Stimulated activated CD4-positive, alpha-beta T cell treated with anti-CD3 and anti-CD28 coated beads, Interleukin-15, amount 100 ng/mL, for 1 hour (primary cell): ENCODE measurements at places on chromosomes 6 and 20.

- DNase-seq, result no peak
These were observed 9.9 kb upstream of the BAK1 start for GRCh38 chr6:33589731-33590530.

- DNase-seq, result no peak
These were observed 347.1 kb downstream of the ZFAND3 start for GRCh38 chr6:38166411-38167240.

- DNase-seq, result no peak
These were observed 88.8 kb downstream of the TAF4 start for GRCh38 chr20:61976644-61977418.

GRCh38 chr20:29878777-29879442, 1378.6 kb upstream of the DEFB115 start:
- DNase-seq, result no peak

- no peak for DNase-seq
These were observed 6.6 kb upstream of the ZNF831 start for GRCh38 chr20:59157064-59157463.

- no peak for DNase-seq
These were observed 9.4 kb upstream of the GATA5 start for GRCh38 chr20:62485062-62485700.

GRCh38 chr6:42834056-42834455, 45.4 kb upstream of the RPL7L1 start:
- no peak for DNase-seq

DNA sequence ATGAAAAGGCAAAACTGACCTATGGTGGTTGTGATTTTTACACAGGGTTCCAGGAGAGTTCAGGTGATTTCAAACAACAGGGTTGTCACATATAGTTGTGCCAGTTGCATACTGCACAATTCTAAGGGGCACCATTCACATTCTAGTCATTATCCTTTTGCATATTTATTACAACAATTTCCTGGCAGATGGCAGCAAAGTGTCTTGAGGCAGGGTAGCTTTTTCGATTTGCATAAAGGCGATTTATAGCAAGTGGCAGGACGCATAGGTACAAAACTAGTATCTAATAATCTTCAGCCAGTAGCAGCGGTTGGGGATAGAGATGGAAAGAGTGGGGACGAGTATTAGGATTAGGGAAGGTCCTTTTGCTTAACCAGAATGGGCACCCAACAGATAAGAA, 46.5 kb upstream of the TRAF3IP2 start:
- no peak for DNase-seq

DNA sequence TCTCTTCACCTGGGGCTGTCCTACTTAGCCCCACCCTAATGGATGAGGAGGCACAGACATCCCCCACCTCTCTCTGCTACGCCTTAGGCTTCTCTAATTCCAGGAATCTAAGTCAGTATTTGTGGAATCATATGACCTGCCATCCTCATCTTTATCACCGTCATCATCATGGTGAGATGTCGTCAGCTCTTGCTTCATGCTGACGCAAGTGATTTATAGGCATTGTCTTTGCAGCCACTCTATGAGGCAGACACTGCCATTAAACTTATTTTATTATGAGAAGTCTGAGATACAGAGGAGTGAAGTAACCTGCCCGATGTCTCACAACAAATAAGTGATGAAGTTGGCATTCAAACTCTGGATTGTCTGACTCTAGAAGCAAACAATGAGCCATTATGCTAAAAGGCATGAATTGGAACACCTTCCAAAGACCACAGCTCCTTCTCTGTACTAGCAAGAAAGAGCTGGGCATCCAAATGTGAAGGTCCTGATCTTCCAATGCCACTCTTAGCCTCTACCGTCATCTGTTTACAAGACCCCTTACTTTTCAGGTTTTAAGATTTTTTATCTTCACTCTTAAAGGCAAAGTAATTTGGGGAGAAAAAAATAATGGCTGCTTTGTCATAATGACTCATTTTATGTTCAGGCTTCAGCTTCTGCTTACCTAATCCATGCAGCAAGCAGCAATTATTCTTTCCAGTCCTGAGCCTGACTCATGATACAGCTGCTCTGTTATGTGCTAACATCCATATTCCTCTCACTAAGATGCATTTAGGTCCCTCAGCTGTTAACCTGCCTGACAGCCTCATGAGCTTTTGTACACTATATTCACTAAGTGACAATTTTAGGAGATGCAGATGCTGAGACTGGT, 113.7 kb upstream of the BCLAF1 start:
- DNase-seq, result no peak

DNA sequence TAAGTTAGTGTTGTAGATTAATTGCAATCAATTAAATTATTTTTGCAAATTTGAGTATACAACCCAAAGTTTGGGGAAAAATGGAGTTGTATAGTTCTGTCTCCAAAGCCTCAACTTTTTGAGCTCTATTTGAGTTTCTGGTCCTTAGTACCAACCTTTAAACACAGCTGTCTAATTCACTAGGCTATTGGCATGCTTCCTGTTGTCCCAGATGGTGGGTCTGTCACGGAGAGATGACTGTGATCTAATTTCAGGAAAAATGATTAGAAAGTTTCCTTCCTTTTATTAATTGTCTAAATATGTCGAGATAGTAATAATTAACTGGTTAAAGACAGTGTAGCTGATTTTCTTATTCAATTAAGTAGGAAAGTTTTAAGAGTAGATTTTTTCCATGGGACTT, 109.6 kb downstream of the SCAF8 start:
- no peak for DNase-seq

GRCh38 chr6:158464483-158464882, 95.4 kb upstream of the TMEM181 start:
- no peak for DNase-seq

- DNase-seq, result no peak
These were observed 124.4 kb upstream of the EDN1 start for GRCh38 chr6:12165722-12166280.

DNA sequence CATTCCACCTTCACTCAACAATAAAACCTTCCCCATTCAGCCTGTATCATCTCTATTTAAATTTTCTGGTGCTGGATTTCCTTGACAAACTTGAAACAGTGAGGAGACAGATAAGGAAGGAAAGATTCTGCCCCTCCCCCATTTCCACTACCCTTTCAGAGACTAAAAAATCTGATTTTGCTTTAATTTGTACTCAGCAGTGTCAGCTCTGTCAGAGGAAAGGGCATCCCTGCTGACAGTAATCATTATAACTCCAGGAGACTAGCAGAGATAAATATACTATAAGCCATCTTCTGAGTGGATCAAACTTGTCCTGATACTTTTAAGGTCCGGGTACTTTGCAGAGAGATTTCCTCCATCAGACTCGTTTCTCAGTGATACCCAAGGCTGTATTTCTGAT, 155.6 kb downstream of the SAMD5 start:
- no peak for DNase-seq

DNA sequence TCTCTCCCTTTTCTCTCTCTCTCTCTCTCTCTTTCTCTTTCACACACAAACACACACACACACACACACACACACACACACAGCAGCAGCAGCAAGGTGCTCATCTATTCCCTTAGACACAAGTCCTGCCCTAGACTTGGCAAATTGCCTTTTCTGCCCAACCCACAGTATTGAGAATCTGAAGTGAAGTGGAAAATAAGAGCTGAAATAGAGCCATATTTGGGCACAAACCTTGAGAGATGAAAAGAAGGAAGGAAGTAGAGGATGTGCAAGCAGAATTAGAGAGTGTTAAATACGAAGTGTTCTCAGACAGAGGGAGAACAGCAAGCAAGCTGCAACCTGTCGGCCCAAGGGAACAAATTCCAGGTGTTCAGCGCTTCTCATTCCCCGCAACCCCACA, 557.5 kb upstream of the NOX3 start:
- DNase-seq, result no peak

DNA sequence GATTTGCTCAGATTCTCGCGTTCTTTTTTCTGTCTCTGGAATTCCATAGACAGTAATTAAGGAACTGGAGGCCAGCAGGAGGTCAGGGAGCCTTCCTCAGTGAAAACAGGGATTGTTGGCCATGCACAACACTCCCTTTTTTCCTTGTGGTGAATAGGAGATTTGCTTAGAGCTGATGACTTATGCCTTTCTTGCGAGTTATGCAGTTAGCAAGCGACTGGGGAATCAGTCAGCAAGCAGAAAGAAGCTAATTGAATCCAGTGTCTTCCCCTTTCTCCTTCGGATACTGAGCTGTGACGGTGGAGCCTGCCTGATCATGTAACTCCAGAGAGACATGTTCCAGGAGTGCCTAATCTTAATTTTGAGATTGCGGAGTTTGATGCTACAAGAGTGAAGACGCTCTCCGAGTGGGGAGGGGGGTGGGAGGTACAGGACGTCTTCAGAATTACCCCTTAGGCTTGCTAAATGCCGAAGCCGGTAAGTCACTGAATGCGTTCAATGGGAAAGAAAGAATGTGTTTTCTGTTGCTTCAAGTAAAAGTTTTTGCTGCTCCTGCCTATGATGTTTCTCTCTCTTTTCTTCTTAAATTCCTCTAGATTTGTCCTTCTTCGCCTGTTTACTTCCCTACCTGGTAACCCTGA, 165.9 kb downstream of the SASH1 start:
- no peak for DNase-seq

DNA sequence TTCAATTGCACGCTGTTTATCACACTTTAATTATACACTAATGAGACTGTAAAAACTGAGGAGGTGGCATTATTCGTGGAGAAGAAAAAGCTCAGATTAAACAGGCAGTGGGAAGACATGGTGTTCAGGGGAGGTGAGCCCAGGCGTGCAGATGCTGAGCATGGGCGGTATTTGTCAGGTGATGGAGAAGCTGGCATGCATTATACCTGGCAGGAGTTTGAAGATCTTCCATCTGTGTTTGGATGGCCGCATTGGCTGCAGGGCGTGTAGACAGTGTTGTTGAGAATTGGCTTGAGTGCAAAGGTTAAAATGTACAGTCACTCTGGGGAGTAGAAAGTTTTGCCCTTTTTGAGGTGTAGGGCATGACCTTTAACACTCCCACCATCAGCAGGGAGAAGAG, 213.8 kb downstream of the ERMARD start:
- DNase-seq, result no peak

GRCh38 chr6:31597006-31597405, 4.2 kb upstream of the NCR3 start:
- no peak for DNase-seq

- no peak for DNase-seq
These were observed 130.6 kb upstream of the C6orf118 start for GRCh38 chr6:165439928-165440554.

DNA sequence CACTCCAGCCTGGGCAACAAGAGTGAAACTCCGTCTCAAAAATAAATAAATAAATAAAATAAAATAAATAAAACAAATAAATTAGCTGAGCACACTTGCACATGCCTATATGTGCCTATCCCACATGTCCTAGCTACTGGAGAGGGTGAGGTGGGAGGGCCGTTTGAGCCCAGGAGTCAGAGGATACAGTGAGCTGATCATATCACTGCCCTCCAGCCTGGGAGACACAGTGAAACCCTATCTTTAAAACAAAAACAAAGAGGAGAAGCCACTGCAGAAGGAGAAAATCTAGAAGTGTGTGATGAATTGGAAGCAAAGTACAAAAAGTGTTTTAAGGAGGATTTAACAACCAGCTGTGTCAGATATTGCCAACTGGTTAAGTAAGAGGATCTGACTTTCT, 728.4 kb downstream of the PTPRT start:
- DNase-seq, result no peak

DNA sequence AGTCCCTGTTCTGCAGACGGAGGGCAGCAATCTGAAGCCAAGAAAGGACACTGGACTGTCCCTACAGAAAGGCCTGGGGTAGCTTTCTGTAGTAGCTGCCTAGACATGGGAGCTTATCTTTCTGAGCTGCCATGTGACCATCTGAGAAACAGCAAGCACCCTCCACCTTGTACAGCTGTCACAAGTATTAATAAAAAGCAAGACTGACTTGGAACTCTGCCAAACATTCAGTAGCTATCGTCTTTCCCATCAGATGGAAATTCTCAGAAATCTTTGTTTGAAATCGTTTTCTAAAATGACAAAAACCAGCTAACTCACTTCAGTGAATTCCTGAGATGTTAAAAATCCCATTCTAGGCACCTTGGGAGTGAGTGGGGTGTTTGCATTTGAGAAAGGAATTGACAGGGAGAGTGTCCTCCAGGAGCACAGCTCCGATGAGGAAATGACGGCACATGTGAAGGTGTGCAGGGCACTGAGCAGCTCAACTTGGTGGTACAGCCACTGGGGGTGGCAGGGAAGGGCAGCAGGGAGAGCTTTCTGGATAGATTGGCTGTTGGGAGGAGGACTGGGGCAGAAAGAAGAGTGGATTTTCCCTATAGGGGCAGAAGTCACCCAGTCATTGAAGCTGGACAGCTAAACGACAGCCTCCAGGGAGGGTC, 24.5 kb downstream of the ACSS1 start:
- no peak for DNase-seq

DNA sequence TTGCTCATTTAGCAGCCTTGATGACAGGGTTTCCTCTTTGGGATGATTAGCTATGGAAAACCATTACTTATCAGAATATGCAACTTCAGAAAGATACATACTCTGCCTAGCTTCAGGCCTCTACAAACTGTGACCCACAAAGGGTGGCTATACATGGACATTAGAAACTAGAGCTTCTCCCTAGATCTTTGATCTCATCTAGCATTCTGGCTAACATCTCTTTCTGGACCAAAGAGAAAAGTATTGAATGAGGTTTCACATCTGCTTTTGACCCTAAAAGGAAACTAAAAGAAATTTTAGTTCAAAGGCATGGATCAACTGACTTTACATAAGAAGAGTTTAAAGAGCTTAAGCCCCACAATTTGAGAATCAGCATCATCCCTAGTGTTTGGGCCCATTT, 12.4 kb upstream of the HMGN3 start:
- no peak for DNase-seq

DNA sequence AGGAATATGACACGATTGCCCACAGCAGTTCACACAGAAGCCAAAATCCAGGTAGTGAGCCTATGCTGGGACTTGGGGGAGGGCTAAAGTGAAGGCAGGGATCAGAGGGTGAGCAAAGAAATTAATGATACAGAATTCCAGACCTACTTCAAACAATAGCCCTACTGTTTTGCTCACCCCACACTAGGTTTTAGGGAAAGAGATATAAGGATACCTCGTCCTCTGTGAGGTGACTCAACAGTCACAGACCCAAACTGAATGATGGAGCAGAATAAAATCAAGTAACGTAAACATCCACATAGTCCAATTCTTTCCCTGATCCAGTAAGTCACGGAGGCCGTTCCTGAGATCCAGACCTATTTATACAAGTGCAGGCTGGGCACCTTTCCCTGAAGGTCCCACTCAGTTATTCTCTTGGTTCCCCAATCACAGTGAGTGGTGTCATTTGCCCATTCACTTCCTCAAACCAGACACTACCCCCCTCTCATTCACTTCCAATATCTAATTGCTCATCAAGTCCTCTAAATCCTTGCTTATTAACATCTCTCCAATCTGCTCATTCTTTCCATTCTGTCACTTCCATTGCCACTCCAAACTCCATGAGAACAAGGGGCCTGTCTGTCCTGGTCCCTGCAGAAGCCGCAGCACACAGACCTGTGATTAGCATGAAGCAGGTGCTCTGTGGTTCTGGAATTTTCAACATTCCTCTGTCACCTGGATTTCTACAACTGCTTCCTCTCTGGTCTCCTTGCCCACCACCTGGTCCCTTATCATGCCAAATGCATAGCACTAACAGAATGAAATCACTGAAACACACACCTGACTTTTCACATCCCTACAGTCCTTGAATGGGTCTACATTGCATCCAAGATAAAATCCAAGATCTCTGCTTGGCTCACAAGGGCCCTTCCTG, 55.9 kb downstream of the ATXN1 start:
- DNase-seq, result no peak

- DNase-seq, result no peak
These were observed 65.8 kb downstream of the TBC1D7 start for GRCh38 chr6:13262302-13263230.

- DNase-seq, result no peak
These were observed 40.3 kb downstream of the PLCG1 start for GRCh38 chr20:41177636-41178035.

GRCh38 chr6:16274885-16275589, 36.6 kb downstream of the GMPR start:
- no peak for DNase-seq
